ENCODE measurements at places on chromosomes 7 and 10.

- DNase-seq, result no peak
Measured at GRCh38 chr10:104424719-104425118, 71.1 kb downstream of the CFAP58 start.

DNA sequence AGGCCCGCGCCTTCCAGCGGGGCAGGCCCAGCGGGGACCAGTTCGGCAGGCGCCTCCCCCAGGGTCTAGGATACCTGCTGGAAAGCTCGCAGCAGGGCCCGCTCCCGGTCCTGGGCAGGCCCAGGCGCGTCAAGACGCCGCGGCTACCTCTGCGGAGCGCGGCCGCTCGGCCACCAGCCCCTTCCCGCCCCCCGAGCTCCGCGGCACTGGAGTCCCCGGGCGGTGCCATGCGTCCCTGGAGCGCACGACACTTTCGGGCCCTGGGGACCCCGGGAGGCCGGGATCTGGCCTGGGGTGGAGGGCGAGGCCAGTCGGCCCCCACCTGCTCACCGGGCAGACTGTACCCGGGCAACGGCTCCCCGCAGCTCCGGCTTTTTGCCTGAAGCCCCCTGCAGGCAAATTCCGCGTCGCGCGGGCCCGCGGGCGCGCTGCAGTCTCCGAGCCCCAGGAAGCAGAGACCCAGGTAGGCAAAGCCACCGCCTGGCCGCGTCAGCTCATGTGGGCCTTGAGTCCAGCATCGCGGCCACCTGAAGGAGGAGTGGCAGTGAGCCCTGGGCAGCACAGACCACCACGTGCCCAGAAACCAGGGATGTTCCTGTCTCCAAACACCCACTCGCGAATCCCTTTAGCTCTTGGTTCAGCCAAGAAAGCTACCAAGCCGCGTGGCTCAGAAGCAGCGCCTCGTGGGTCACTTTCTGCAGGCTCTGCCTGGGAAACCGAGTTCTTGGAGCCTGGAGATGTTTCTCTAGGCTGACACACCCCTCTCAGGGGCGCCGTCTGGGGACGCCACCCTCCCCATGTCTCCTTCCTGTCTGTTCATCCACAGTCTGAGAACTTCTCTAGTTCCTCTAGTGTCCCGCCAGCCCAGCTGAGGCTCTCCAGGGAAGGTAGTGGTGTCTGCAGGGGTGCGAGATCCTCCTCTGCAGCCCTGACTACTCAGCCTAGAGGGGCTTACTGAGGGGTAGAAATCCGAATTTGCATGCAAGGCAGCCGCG is 46.1 kb upstream of the APBB1IP start:
- DNase-seq, result no peak

DNA sequence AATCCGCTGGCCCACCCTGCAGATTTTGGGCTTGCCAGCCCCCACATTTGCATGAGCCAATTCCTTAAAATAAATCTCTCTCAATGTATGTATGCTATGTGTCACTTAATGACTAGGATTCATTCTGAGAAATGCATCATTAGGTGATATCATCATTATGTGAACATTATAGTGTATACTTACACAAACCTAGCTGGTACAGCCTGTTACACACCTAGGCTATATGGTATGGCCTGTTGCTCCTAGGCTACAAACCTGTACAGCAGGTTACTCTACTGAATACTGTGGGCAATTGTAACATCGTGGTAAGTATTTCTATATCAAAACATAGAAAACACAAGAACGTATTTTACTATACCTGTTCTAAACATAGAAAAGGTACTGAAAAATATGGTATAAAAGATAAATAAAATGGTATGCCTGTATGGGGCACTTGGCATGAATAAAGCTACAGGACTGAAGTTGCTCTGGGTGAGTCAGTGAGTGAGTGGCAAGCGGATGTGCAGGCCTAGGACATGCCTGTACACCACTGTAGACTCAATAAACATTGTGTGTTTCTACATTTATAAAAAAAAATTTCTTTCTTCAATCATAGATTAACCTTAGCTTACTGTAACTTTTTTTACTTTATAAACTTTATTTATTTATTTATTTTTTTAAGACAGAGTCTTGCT is 135.9 kb downstream of the ABCA13 start:
- no peak for DNase-seq

DNA sequence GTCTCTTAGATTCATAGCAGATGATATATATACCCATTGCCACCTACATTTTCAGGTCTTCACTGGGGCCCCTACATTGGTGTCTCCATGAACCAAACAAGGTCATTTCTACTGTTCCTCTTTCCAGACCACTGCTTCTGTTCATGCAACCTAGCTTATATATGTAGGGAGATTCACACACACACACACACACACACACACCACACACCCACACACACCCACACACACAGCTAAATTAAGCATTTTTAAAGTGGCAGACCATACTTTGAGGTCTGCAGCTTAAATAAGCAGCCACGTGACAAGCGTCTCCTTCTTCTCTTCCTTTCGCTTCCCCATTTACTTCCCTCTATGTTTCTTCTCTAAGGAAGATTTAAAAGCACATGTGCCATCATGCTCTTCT is 70.0 kb upstream of the CC2D2B start:
- DNase-seq, result no peak

GRCh38 chr7:145511004-145511403 is 605.6 kb upstream of the CNTNAP2 start:
- no peak for DNase-seq

DNA sequence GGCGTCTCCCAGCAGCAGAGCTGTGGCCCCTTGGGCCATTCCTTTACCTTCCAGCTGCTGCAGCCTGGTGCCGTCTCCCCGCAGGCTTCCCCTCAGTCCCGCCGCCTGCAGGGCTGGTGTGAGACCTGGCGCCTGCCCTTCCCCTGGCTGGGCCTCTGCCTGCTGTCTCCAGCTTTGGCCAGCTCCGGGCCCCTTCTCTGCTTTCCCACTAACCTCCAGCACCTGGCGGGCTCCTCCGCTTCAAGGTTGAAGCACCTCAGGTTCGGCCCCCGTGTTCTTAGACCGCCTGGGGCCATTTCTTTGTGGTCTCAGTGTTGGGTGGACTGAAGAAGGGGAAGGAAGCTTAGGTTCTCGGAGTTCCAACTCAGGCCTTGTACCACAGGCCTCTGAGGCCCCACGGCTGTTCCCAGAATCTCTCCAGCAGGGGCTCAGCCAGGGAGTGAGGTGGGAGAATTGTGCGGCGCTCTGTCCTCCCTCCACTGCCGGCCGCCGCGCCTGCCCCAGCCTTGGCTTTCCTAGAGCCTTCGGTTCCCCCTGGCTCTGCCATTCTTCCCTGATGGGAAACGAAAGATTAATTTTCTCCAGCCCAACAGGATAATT is 30.3 kb downstream of the GBX1 start:
- no peak for DNase-seq

GRCh38 chr7:152597507-152597906 is 78.4 kb downstream of the XRCC2 start:
- peak; percentile 46 for DNase-seq

- no peak for DNase-seq
Measured at GRCh38 chr7:12607134-12607533, 36.6 kb downstream of the SCIN start.

- no peak for DNase-seq
Measured at GRCh38 chr10:116306847-116307246, 17.4 kb upstream of the CCDC172 start.

GRCh38 chr7:31122649-31123058 is 70.5 kb downstream of the ADCYAP1R1 start:
- peak; percentile 64 for DNase-seq

DNA sequence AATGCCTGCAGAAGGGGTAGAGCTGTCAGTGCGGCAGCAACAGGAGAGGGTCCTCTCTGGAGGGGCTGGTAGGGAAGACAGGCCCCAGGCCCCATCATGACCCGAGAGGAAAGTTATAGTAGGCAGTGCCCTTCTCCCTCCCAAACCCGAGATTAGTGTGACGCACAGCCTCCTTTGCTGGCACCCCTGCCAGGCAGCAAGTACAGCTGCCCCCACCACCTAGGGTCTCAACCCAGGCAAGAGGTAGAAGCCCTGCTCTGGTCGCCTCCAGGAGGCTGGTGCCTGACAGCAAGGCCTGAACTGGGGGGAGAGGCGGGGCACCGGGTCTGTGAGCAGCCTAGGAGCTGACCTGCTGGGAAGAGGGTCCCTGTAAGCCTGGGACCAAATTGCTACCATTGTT is 15.5 kb downstream of the LOXL4 start:
- DNase-seq, result no peak

DNA sequence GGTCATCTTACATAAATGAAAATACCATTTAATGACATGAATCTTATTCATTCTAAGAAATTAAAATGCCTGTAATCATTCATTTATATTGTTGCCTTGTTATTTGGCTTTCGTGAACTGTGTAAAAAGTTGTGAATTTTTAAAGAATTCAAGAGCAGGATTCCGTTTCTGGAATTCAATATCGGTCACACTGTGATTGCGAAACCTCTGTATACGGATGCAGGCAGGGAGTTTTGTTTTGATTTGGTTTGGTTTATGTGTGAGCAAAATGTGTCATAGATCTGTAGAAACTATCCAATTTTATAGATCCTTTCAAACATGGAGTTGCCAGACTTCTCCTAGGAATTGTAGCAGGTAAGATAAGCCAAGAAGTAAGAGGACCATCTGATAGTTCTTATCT is 441.4 kb downstream of the DPP6 start:
- no peak for DNase-seq

DNA sequence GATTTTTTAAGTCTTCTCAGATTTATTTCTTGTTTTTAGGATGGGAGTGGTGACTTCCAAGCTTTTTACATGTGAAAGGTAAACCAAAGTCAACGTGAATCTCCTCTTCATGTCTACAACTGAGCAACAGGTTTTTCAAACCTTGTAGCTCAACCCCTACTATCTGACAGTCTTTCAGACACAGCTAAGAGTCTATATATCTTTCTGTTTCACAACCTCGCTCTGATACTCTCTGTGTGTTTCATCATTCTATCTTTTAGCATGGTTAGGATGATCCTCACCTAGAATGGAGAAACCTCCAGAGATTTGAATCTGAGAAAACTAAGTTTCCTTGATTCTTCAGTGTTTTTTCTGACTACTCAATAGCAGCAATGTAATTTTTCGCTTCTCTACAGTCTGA is 96.1 kb downstream of the EPDR1 start:
- DNase-seq, result no peak

DNA sequence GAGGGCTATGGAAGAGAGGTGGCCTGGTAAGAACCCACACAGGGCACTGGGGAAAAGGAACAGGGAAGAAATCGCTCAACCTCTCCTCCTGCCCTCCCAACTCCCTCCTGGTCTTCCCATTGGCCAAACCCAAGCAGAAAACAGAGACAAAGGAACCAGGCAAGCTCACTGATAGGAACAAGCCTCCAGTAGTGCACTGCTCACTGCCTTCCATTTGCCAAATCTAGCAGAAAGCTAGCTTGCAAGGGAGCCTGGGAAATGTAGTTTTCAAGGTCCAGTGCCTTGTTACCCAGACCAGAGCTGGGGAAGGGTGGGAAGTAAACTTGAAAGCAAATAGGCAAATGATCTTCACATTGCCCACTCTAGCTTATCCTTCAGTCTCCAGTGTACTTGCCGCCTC is 556.1 kb upstream of the AUTS2 start:
- no peak for DNase-seq

- DNase-seq, result no peak
Measured at GRCh38 chr10:123962756-123963530, 71.3 kb upstream of the CPXM2 start.

DNA sequence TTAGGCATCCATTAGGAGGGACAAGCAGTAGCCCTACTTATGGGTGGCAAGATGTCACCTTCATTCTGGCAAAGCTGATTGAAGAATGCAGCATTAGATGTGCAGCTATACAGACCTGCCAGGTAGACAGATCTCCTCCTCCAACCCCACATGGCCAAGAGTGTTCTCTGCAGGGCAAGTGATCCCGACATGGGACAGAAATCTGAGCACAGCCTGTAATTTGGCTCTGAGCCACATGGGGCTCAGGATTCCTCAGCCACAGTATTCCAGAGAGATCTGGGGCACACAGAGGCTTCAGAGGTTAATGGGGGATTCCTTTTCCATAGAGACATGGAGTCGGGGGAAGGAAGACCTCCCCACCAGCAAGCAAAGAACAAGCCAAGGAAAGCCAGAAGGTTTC is 58.7 kb upstream of the GDF10 start:
- no peak for DNase-seq

DNA sequence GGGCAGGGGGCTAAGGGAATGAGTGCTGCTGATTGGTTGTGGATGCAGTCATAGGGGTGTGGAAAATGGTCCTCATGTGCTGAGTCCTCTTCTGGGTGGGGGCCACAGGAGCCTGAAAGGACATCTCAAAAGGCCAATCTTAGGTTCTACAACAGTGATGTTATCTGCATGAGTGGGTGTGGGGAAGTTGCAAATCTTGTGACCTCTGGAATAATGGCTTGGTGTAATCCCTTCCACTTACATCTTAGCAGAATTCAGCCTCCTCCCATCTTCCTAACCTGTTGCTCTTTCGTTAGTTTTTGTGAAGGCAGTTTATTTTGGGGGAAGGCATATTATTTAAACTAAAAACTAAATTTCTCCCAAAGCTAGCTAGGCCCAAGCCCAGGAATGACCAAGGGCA is 42.0 kb upstream of the OIT3 start:
- no peak for DNase-seq

GRCh38 chr7:79787623-79788022 is 334.2 kb upstream of the MAGI2 start:
- DNase-seq, result no peak

DNA sequence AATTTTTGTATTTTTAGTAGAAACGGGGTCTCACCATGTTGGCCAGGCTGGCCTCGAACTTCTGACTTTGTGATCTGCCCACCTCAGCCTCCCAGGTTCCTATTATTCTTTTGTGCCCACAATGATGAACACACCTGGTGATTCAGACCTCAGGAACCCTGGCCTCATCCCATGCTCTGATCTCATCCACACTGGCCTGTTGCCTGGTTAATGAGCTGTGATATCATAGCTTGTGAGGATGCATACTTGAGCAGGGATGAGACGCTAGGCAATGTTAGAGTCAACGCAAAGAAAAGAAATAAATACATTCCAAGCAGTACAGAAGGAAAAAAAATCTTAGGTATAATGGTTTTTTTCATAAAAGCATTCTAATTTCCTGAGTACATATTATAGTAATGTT is 82.4 kb upstream of the RNF32 start:
- no peak for DNase-seq

GRCh38 chr10:112308125-112308502 is 24.9 kb downstream of the TECTB start:
- DNase-seq, result no peak

GRCh38 chr7:11714676-11715075 is 117.3 kb downstream of the THSD7A start:
- no peak for DNase-seq

- DNase-seq, result no peak
Measured at GRCh38 chr10:4385231-4385870, 440.7 kb upstream of the AKR1E2 start.

DNA sequence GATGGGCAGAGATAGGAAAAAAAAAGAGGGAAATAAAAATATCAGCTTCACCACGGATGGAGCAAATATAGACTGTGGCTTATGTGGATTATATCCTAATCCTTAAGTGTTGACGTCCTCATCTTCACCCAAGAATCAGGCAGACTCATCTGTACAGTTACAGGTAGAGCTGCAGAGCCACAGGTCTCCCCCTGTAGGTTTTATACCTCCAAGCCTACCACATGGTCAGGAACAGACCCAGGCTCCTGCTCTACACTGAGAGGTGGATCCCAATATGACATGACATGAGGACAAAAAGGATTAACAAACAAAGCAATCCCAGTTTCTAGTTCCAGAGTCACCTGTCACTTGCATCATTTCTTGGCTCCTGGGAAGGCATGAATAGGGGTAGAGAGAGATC is 400.8 kb downstream of the SEMA3D start:
- no peak for DNase-seq

GRCh38 chr7:158828133-158829020 is 932 bp downstream of the ESYT2 start:
- no peak for DNase-seq

GRCh38 chr7:129764247-129765084 is 152.9 kb downstream of the NRF1 start:
- DNase-seq, result no peak
